Activated T-helper 17 cell treated with anti-CD3 and anti-CD28 coated beads, Interleukin-2, amount 50 U/mL, for 72 hours (primary cell): ENCODE measurements at places on chromosomes 4 and X.
A peak's percentile ranks its signal among the peaks of the same experiment; 100 is the strongest.

GRCh38 chrX:14409341-14409740 is 120.0 kb upstream of the GLRA2 start:
- ATAC-seq, result no peak

DNA sequence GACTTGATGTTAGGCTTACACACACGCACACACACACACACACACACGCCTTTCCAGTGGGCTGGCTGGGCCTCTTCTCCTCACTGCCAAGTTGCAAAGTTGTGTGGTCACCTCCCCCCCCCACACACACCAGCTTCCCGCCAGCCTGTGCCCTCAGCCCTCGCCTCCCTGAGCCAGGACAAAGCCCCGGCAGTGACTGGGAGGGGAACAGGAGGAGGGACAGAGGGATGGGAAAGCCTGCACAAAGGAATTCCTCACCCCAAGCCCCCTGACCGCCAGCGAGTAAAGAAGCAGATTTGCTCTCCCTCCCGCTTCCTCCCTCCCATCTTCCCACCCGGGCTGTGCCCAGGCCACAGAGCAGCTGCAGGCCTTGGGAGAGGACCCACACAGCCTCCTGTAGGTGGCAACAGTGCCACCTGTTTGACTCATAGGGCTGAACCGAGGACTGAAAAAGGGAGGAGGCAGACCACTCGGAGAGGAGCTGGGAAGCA is at the start of gene GDPD2:
TSS of gene GDPD2 (plus strand) at position 464 of the 491 bp plus-strand sequence. CDS start 1,671 bp downstream, outside the sequence.
- no peak for ATAC-seq

GRCh38 chr4:170610434-170610833 is 520.7 kb upstream of the AADAT start:
- no peak for ATAC-seq

- ATAC-seq, result no peak
Measured at GRCh38 chrX:154355094-154355775, 19.2 kb downstream of the FLNA start.

DNA sequence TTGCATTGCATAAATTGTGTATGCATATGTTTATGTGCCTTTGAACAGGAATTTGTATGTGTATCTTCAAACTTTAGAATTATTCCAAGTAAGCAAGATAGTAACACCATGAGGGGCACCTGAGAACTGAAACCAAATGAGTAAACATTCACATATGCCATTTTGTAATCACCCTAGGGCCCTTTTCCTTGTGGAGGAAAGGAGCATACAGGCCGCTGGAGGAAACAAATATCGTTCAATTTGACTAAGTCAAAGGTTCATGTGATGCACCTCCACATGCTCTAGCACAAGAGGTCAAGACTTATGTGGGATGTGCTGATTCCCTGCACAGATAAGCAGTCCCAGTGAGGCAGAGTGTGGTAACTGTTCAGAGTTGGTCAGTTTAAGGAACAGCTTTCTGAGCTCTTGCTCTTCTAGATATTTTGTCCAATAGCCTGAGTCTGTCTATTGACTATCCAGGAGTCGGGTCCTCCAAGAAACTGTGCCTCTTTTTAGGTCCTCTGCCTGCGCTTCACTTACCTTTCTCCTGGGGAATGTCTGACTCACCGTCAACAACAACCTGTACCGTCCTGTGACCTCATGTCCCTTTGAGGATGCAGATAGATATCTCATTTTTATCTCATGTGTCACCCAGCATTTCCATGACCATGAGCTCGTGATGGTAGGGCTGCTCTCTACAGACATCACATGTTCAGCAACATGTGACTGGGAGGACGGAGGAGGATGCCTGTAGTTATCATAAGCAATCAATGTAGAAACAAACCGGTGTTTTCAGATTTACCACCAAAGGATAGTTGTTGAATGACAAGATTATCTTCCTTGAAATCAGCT is 196.9 kb downstream of the NWD2 start:
- ATAC-seq, result no peak

DNA sequence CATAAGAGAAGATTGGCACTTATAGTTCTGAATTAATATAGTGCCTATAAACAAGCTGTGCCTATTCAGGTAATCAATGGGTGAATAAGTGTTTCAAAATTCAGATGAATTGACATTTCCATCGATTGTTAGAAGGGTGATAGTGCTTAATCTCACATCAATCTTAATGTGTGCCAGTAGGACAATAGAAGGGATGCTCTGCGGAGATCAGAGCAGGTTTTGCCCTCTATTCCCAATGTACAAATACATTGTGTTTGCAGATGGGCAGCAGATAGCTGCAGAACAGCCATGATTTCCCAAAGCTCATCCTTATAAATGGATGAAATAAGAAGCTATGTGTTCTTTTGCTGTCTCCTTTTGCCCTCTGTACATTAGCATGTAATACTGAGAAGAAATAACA is 7.2 kb downstream of the MAB21L2 start:
- ATAC-seq, result no peak

DNA sequence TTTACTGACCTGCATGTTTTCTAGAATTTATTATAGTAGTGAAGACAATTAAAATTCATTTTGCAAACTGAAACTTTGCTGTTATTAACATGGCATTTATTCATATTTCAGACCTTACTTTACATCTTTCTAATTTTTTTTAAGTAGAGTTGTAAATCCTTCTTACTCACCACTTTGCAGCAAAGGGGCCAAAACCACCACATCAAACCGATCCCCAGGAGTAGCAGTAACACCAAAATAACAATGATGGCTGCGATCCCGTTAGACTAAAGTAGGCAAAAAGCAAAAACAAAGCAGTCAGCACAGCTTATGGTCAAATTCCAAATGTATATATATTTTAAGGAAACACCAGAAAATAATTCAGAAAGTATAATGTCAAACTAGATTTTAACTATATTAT is 64.7 kb downstream of the ANTXR2 start:
- peak; percentile 18 for ATAC-seq

DNA sequence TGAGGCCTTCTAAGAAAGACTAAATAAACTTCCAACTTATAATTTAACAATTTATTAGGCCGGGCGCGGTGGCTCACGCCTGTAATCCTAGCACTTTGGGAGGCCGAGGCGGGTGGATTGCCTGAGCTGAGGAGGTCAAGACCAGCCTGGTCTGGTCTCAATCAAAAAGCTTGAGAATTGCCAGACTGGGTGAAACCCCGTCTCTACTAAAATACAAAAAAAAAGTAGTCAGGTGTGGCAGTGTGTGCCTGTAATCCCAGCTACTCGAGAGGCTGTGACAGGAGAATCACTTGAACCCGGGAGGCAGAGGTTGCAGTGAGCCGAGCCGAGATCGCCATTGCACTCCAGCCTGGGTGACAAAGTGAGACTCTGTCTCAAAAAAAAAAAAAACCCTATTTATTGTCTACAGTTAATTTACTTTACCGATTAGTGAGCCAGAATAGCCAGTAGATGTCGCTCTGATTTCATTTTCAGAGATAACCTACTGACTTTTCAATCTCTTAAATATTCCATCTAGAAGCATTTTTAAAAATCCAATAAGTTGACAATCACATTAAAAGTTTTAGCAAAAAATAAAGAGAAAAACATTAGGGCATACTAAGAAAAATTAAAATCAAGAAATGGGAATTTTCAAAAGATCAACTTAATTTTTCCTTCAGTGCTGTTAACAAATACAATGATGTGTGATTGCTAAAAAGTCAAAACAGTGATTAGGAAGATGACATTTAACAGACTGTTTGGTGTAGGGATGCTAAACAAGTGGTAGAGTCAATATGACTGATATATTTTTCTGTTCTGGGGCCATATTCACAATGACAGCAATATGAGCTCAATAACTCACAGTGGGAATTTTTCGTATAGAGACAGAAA is 4.3 kb upstream of the SHROOM3 start:
- no peak for ATAC-seq

- no peak for ATAC-seq
Measured at GRCh38 chr4:108126806-108127205, 41.9 kb downstream of the LEF1 start.

DNA sequence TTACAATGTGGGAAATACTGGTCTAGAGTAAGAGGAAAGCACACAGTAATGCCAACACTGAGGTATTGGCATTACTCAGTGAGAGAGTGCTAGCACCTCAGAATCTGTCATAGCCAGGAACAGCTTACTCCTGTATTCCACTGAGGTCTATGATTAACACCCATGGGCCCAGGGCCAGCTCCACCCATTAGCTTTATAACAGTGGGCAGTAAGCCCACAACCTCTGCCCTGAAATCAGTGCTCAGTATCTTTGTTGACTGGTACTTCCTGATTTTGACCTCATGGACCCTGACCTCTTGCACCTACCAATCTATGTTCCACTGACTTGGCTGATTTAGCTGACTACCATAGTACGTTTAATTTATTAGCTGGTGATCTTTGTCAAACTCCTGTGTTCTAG is 56.1 kb downstream of the LANCL3 start:
- ATAC-seq, result no peak

DNA sequence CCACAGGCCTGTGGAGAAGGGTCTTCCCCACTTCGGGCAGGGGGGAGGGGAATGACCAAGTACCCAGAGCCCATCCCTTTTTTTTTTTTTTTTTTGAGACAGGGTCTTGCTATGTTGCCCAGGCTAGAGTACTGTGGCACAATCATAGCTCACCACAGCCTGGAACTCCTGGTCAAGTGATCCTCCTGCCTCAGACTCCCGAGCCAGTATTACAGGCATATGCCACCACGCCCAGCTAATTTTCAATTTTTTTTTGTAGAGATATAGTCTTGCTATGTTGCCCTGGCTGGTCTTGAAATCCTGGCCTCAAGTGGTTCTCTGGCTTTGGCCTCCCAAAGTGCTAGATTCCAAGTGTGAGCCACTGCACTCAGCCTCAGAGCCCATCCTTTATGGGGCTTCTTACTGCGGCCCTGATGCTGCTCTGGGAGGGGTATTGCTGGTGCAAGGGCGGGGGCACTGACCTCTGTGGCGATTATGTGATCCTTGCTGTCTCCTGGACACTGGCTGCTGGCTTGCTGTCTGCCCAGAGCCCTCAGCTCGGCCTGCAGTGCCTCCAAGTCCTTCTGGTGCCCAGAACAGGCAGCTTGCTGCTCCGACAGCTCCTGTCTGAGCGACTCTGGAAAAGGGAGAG is 32.9 kb downstream of the MED28 start:
- no peak for ATAC-seq

GRCh38 chr4:112348488-112349158 is 51.5 kb downstream of the ALPK1 start:
- no peak for ATAC-seq

DNA sequence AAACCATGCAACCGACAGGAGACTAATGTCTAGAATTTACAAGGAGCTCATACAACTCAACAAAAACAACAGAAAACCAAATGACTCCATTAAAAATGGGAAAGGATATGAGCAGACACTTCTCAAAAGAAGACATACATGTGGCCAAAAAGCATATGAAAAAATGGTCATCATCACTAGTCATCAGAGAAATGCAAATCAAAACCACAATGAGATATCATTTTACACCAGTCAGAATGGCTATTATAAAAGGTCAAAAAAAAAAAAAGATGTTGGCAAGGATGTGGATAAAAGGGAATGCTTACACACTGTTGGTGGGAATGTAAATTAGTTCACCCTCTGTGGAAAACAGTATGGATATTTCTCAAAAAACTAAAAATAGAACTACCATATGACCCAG is 50.5 kb upstream of the CHRDL1 start:
- no peak for ATAC-seq

- no peak for ATAC-seq
Measured at GRCh38 chr4:132238697-132239096, 910.4 kb upstream of the PCDH10 start.

- peak; percentile 88 for ATAC-seq
Measured at GRCh38 chr4:86359944-86360478, at the start of gene MAPK10. MAPK10 (minus strand) TSS chr4:86360053.

GRCh38 chr4:4386296-4386735 is 586 bp upstream of the NSG1 start:
- peak; percentile 75 for ATAC-seq

DNA sequence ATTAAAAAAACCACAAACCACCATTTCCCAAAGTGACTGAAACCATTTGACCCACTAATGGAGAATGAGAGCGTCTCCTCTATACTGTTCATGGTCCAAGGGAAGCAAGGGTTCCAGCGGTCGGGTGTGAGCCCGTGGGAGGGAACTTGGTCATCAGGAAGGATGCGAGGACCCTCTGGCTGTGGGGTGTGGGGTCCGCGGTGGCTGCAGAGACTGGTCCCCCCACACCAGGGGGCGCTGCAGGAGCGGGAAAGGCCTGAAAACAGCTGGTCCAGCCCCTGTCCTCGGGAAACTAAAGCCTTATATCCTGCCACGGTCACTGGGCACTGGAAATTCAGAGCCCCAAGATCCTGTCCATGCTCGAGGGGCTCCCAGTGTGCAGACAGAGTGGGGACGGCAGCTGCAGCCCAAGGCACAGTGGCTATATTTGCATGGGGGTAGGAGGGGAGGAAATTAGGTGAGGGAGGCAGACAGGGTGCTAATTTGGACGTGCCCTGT is 4.3 kb downstream of the BLOC1S4 start:
- ATAC-seq, result peak; percentile 54

DNA sequence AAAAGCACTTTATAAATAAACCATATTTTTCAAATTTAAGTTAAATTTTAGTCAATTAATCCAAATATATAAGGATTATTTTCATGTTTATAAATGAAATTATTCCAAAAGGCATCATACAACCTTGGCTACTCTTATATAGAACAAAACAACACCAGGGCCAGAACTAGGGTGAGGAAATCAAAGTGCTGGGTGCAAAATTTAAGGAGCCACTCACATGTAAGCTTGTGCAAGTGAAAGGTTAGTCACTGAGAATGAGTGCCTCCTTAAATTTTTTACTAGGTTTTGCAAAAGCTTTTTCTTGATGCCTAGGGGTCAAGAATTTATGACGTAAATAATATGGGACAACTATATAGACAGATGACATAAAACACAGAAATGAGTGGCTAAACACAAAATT is 83.4 kb upstream of the COX18 start:
- no peak for ATAC-seq

DNA sequence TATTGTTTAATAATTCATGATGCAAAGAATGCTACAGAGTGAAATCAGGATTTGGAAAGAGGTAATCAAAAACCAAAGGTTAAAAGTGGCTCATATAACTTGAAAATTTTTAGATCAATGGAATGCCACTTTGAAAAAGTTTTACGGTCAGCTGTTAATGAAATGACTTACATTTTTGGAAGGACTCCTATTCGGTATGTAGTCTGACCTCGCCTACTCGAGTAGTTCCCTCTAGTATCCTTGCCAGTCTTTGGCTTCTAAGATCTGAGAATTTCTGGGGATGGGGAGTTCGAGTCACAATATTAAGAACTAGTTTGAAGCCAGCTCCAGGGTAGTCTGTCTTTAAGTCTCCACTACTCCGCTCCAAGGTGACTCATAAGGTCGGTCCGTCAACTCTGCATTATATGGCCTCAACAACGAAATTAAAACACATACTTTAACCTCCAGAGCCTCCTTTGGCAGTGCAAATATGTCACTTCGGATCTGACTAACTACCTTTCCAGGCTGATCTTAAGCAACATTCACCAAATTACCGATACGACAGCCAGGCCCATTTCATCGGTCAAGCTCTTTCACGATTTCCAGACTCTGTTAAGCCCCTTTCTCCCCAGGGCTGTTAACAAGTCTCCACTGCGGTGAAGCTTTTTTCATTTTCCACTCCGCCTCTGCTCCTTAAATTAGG is 733 bp upstream of the NAA15 start:
- ATAC-seq, result peak; percentile 53

GRCh38 chr4:140603286-140603685 is 34.5 kb upstream of the UCP1 start:
- no peak for ATAC-seq
